ENCODE measurements at places on chromosomes 13 and 19.
A peak's percentile ranks its signal among the peaks of the same experiment; 100 is the strongest.

DNA sequence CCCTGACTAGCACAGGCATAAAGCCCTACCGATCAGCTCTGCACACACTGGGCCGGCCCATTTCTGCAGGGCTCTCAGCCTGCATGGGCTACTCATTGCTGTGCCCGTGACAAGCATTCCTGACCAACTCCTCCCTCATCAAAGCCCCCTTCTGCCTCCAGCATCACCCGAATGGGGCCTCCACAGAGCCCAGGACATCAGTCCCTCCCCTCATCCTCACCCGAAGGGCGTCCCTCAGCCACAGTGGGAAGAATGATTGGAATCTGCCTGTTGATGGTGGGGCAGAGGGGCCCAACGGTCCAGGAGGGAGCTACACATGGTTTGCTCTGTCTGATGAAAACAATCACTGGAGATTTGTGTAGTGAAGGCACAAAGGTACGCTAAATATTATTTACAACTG, 43.8 kb downstream of the SERP2 start:
- no peak for DNase-seq

- DNase-seq = no peak
Observed at GRCh38 chr13:92589955-92590354, 636.7 kb upstream of the GPC6 start.

GRCh38 chr13:84127597-84128128, 245.4 kb upstream of the SLITRK1 start:
- DNase-seq = no peak

GRCh38 chr19:29715701-29716581, 880 bp upstream of the C19orf12 start:
- no peak for DNase-seq

DNA sequence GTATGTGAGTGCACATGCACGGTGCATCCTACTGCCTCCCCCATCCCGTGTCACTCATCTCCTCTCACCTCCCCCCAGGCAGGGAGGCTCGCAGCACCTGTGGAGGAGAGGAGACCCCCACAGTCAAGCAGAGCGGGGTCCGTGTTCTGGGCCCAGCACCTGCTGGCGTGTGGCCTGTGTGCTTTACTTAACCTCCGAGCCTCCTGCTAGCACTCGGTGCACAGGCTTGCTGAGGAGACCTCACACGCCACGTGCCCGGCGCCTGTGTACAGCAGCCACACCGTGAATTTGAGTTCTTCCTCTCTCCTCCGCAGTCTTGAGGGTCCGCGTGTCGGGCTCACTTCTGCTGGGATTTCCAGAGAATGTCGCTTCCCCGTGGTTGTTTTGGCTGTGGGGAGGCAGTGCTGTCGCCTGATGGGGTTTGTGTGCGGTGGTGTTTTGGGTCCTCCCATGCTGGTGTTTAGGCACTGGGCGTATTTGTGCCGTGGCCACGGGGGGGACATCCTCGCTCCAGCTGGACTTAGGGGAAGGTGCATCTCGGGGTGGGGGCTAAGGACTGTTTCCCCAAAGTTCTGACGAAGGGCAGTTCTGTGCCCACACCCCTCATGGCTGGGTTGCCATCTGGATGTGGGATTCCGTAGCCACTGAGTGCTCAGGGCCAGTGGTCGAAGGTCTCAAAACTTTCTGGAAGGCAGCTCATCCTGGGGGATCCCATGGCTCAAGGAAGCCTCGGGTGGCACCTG, 34.8 kb upstream of the TMEM255B start:
- DNase-seq = no peak

DNA sequence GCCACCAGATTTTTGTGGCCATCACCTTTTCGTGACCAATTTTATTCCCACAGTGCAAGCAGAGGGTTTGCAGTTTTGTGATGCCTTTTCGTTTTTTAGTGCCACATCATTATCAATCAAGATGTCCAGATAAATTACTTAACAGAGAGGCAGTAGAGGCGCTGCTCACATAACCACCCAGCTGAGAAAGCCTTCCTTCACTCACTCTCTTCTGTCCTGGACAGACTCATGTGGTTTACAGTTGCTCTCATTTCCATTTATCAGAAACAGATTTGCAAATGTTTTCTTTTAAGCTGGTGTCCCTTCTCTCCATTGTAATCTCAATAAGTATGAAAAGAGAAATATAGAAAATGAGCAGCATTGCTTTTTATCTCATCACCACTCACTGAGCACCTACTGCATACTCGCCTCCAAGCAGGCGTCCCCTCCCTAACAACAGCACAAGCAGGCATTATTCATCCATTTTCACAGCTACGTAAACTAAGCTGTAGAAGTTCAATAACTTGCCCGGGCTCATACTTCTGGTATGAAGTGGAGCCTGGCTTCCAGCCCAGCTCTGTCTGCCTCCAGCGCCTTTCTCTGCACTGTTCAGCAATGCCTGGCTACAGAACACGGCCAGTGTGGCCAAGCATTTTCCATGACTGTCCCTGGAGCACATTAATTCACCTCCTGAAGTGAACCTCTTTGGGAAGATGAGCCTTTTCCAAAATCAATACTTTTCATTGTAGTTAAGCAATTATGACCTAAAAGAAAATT, 34.6 kb upstream of the KATNAL1 start:
- no peak for DNase-seq

- no peak for DNase-seq
Observed at GRCh38 chr19:4012975-4013634, 5.6 kb downstream of the PIAS4 start.

GRCh38 chr13:109496216-109496615, 290.2 kb downstream of the IRS2 start:
- no peak for DNase-seq

GRCh38 chr13:75792526-75793187, 156.5 kb downstream of the LMO7 start:
- DNase-seq = no peak

DNA sequence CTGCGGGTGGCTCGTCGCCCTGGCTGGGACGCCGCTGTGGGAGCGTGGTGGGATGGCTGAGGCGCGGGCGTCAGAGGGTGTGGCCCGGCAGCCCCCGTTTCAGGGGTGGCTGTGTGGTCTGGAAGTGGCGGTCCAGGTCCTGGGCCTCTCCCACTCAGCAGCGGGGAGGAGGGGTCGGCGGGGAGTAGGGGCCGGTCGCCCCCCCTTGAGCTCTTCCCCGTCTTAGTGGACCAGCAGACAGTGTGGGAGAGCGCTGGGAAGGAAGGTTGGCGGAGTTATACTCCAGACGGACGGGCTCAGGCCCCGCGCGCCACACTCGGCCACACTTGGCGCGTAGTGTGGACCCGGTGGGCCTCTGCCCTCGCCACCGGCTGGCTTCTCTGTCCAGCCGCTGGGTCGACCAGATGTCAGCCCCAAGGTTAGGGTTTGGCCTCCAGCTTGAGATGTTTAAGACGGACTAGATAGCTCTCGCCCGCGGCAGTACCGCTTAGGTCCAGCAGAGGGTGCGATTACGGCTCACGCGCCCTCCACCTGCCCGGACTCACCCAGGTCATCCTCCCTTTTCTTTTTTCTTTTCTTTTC, 21.7 kb upstream of the ZNF429 start:
- peak; percentile 82 for DNase-seq

DNA sequence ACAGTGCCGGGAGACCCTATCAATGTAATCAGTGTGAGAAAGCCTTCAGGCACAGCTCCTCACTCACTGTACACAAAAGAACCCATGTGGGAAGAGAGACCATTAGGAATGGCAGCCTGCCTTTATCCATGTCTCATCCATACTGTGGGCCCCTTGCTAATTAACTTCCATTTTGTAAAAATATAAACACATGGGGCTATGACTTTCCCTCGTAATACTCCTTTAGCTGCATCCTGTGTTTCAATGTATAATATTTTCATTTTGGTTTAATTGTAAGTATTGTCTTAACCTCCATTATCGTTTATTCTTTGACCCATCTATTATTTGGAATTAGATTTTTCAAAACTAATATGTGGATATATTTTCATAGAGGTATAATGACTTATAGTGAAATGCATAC, 29.3 kb downstream of the ZNF333 start:
- DNase-seq = no peak

Measured in GM20000 (cell line).